ENCODE measurements at places on chromosomes 12 and 14.

DNA sequence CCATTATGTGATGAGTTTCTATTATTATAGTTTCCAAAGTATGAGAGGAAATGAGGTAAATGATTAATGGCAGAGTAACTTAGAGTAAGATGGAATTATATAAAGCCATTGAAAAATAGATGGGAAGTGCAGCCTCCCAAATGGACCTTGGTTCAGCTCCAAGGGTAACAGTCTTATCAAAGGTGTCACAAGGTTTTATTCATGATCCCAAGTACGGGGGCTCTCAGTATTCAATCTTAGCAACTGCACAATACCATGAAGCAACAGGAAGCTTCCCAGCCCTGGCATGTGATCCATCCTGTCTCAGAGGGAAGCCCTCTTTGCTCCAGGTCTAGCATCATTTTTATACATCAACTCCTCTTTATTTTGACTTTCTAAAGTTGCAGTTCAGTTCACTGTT, 948.2 kb downstream of the GALC start:
- DNase-seq: no peak

GRCh38 chr12:47079468-47079980, at the start of the genes AMIGO2 and PCED1B:
TSS of gene AMIGO2 (minus strand) at chr12:47079959. CDS start at chr12:47079002, 957 bp downstream.
TSS of gene PCED1B (plus strand) at chr12:47079621. CDS start at chr12:47235064, 155,443 bp downstream.
- DNase-seq: peak; percentile 64

DNA sequence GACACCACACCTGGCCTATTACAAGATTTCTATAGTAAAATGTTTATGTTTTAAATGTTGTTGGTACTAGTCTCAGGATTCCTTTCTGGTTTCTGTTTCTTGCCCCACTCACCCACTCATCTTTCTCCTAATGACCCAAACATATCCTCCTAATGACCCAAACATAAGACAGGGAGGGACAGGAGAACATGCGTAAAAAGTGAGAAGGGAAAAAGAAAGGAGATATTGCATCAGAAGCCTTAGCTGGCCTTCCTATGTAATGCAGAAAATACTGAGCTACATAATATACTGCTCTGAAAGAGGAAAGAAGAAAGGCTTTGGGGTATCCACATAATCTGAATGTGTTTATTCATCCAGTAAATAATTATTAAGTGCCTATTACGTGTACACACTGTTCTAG, 104.6 kb upstream of the GPHB5 start:
- no peak for DNase-seq

- DNase-seq: no peak
Measured at GRCh38 chr12:14827043-14827442, 13.1 kb upstream of the SMCO3 start.

GRCh38 chr14:36844443-36845195, 183.0 kb downstream of the PAX9 start:
- no peak for DNase-seq

DNA sequence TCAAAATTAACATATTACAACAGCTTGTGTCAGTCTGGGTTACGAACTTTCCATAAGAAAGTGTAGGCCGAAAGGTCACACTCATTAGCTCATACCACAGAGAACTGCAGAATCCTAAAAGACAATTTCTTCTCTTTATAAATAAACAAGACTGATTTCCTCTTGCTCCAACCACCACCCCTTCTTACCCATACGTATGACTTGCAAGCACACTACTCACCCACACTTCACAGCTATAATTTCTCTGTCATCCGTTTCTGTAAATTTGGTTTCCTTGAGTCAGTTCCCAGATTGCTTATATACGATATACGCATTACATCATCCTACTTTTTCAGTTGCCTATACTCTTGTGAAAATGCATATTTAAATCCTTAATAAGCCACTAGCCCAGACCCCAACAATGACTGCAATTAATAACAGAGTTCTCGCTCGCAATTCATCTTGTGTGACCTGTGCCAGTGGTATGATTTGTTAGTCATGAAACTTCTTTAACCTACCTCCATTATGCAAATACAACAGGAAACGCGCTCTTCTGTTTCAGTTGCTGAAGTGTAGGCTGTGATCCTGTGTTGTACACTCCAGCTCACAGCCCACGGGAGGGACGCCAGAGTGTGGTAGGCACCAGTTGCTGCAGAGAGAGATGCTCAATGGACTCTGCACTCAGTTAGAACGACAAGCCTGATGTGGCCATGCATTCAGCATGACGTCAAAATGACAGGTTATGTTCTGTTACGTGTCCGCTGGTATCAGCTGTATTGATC, 417.6 kb downstream of the PDZRN4 start:
- no peak for DNase-seq

DNA sequence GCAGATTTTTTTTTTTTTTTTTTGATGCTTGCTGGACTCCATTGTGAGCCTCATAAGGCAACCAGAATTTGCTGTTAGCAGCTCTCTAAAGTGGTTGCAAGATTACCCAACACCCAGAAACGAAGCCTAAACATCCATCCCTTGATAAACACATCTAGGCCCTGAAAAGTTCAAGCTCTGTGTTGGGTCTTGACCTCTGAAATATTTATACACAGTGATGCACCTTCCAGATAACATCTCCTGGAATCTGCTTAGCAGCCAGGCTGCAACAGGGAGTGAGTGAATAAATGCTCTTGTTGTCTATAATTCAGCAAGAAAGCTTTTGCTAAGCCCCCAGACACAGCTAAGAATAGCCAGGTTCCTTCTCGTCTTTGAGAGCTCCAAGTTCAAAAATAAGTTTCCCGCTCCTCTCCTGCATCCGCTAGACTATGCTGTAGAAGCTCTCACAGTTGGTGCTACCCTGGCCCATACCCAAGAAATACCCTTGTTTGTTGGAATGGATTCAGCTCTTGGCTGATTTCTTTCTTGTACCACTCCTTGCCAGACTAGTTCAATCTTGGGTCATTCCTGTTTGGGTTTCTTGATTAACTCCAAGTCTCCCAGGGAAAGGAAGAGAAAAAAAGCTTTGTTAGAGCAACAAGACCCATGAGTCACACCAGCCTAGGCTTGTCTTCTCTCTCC, 610.6 kb upstream of the TBX3 start:
- no peak for DNase-seq
